ENCODE measurements at places on chromosomes 12 and 14.

- peak; percentile 3 for DNase-seq
Observed at GRCh38 chr12:39237004-39237403, 205.9 kb downstream of the KIF21A start.

GRCh38 chr14:49934646-49935045 lies 41.8 kb downstream of the ARF6 start:
- no peak for DNase-seq

DNA sequence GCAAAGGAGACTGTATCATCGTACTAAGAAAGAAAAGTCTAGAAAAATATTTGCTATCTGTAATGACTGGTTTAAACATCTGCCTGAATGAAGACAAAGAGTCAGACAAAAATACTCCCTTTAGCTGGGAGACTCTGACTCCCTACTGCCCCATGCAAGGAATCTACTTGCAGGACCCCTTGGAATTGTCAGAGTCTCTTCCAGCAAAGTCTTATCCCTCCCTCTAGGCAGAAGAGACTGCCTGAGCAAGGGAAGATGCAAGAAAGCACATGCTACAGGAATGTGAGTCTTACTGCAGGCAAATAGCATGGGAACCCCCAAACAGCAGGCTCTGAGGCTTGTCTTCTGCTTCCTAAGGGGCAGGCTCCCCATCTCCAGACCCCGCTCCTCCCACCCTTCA lies 154.0 kb downstream of the KCNA5 start:
- DNase-seq = no peak

DNA sequence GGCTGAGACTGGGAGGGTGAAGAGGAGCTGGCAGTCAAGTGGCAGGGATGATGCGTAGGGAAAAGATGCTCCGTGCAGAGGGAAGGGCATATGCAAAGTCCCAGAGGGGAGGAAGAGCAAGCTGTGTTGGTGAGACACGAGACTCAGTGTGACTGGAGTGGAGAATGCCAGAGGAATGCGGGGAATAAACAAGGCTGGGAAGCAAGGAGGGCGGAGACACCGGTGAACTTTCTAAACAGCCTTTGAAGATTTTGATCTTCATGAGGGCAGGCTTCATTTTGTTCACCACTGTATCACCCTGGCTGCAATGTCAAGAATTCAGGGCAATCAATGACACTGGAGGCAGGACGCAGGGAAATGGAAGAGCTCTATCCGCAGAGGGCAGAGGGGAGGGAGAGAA lies 535.8 kb downstream of the FUT8 start:
- no peak for DNase-seq

DNA sequence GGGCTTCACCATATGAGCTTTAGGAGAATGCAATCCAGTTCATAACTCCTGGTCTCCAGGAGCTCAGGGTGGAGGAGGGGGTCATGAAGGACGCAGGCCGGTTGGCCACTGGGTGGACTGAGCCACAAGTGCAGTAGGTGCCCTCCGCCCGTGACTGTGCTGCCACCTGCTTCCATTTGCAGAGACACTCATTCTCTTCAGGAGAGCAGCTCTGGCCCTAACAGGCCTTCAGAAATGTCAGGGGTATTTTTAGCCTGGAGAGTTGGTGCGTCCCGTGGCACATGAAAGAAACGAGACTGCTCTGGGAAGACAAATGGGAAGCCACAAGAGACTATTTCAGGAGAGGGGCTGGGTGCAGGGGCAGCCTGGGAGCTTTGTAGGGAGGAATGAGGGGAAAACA lies 74.6 kb upstream of the MYL2 start:
- DNase-seq = no peak

GRCh38 chr14:68449561-68450181 lies 343.2 kb downstream of the ZFP36L1 start:
- no peak for DNase-seq

Data from fibroblast of the conjunctiva (primary cell).